ENCODE measurements at places on chromosomes 2 and 18.

DNA sequence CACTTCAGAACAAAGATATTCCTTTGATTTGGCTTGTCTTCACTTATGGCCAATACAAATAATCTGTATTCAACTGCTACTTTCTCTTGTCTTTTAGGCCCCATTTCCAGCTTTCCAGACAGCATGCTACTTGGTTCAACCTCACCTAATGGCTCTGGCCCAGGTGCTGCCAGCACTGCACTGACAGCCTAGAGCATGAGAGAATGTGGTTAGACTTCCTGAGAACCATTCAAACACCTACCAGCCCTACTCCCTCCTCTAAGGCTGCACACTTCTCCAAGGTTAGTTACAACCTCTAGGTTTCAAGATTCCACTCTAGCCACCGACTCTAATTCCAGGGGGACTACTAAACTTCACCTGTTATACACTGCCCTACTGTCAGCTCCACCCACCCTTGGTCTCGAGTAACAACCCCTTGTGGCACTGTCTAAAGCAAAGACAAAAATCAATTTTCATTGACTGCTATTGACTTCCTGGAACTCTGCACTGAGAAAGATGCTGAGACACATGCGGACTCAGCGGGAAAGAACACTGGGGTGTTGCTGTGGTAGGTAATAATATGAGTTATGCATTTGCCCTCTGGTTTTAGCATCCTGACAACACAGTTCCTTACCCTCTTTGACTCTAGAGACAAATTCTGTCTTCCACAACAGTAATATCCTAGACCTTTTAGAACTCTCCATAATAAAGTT is 38.2 kb downstream of the PLEKHM3 start:
- no peak for DNase-seq

- DNase-seq, result no peak
Observed at GRCh38 chr2:38765149-38765548, 12.9 kb upstream of the GEMIN6 start.

GRCh38 chr2:126774761-126775160 is 118.8 kb downstream of the GYPC start:
- no peak for DNase-seq

DNA sequence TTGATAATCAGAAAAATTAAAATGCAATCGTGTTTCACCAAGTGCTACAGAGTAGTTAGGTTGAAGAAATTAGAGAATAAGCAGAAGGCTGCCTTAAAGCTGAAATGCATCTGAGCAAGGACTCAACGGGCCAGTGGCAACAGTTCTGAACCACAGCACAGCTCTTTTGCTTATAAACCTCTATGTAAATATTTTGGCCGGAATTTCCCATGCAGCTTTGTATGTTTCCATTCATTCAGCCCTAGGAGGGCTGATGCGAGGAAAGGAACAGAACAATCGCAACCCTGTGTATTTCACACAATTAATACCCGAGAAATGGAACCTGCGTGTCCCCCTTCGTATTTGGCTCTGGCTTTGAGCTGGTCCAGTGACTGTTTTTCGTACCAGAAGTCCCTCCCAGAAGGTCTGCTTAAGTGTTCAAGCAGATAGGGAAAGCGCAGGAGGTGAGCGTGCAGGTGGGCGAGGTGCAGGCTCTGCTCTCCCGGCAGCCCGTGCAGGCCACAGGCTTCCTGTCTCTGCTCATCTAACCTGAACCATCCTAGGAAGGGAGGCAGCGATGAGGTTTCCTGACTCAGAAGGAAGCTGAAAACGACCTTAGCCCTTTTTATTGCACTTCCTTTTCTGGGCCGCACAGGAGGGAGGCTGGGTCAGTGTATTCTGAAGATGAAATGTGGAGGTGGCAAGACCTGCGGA is 67.3 kb downstream of the ASB1 start:
- DNase-seq, result no peak

- no peak for DNase-seq
Observed at GRCh38 chr2:70561893-70562292, 8.3 kb upstream of the TGFA start.

DNA sequence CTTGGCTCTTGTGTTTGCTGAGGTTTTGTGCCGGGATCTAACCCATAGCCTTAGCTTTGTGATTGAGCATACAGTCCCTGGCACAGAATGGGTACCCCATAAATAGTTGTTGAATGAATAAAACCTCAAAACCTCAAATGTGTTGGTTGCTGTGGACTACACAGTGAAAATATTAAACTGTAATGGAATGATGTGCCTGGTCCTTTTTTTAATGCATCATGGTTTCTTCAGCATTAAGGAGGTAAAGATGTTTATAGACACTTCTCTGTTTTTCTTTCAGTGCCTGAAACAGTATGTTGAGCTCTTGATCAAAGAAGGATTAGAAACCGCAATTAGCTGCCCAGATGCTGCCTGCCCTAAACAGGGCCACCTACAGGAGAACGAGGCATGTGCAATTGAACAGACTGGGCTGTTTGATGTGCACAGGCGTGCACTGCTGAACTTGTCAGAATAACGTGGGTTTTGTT is 97.0 kb downstream of the RNF144A start:
- no peak for DNase-seq

DNA sequence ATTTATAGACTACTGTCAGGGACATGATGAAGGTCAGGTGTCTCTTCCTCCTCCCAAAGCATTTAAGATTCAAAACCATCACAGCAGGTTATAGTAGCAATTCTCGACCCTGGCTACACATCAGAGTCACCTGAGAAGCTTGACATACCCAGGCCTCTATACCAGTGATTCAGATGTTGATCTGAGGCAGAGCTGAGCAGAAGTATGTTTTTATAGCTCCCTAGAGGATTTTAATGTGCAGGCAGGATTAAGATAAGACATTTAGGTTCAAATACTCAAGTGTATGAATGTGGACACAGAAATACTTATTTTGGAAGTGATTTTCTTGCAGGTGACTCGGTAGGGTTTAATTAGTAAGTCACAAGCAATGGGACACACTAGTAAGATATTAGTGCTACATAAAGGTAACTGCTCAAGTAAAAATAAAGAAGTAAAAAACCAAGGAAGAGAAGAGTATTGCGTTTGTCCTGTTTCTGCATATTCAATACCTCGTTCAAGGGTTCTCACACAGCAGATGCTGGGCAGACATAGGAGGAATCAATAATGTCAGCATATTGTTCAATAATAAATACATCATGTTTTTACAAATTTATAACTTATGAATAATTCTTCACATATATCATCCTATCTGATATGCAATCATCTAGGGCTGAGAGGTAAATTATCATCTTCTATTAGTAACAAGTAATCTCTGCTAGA is 7.0 kb downstream of the GCFC2 start:
- no peak for DNase-seq

DNA sequence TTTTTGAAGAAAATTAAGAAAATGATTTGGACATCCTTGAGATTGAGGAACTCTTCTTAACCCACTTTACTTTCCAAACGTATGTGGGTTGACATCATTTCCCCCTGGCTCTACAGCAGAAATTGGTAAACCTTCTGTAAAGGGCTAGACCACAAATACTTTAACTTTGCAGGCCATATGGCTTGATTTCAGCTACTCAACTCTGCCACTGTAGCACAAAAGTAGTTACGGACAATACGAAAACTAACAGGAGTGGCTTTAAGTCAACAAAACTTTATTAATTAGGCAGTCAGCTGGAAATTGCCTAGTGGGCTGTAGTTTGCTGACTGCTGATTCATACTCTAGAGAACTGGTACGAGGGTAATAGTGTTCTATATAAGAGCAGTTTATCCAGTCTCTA is 83.2 kb upstream of the DTNB start:
- no peak for DNase-seq

- DNase-seq, result no peak
Observed at GRCh38 chr2:45840481-45840880, 189.0 kb downstream of the PRKCE start.

GRCh38 chr2:6358985-6359384 is 506.7 kb downstream of the CMPK2 start:
- DNase-seq, result no peak

DNA sequence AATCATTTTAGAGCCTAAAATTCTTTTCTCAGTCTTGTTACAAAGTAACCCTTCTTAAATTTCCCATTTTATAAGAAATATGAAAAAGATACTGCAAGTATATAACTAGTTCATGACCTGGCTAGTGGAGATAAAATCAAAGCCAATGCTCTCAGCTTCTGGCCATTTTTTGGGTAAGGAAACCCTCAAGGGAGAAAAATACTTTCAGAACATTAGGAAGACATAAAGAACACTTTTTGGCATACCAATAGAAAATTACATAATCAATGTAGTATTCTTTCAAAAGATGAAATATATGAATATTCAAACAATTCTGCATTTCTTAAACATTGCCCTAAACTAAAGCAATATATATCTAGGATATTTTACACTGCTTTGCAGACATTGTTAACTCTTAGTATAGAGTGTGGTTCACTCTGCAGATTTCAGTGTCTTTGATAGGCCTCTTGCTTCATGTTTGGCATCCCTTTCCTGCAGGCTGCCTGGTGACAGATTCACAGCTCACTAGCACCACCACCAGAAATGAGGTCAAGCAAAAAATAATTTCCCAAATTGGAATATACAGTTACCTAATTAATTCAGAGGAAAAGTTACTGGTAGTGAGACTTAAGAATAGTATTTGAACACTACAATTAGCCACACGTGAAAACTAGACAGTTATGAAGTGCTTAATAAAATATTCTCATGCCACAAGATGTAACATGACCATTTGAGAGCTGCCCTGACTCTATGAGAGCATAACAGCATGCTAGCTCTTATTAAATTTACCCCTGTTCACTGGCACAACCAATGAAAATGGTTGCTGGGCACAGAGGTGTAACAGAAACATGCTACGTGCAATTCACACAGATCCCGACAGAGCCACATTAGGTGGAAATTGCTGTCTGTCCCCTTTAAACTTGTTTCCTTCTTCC is 36.0 kb downstream of the PAIP2B start:
- DNase-seq, result no peak

GRCh38 chr2:216545359-216545758 is 46.7 kb downstream of the RPL37A start:
- no peak for DNase-seq

DNA sequence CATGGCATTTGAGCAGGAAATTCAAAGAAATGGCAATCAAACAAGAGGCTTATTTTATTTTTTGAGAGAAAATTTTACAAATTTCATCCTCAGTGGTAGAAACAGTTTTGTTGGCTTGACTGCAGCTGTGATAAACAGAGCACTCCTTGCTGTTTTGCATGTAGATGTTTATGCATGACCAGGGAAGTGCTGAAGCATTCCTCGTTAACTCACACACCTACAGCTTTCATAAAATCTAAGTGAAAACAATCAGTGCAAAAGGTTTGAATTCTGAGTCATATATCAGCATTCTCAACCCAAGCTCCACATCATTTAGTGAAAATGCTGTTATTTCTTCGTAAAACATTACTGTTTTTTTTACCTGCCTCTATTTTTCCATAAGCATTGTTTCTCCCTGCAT is 146.6 kb upstream of the CCDC68 start:
- no peak for DNase-seq

DNA sequence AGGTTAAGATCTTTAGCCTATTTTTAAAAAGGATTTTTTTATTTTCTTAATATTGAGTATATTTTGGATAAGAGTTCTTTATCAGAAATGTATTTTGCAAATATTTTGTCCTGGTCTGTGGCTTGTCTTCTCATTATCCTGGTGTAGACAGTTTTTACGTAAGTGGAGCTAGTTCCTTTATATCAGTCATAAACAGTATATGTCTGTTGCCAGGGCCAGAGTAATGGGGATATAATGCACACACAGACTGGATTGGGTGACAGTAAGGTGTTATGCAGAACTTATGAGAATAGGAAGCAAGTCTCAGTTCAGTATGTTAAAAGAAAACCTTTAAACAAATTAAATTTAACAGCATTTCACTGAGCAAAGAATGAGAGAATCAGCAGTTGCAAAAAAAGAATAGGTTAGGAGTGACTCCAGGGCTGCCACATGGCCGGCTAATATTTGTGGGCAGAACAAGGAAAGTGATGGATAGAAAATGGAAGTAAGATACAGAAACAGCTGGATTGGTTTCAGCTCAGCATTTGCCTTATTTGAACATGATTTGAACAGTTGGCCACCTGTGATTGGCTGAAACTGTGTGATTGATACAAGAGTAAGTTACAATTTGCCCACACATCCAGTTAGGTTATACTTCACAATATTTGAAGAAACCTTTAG is 61.1 kb upstream of the ZNG1B start:
- no peak for DNase-seq
